ENCODE measurements at places on chromosomes 6 and 20. TPM values are rescaled to one million over a fixed set of nuclear protein-coding genes. Genes with fewer than 3 reads are reported as not detected.

DNA sequence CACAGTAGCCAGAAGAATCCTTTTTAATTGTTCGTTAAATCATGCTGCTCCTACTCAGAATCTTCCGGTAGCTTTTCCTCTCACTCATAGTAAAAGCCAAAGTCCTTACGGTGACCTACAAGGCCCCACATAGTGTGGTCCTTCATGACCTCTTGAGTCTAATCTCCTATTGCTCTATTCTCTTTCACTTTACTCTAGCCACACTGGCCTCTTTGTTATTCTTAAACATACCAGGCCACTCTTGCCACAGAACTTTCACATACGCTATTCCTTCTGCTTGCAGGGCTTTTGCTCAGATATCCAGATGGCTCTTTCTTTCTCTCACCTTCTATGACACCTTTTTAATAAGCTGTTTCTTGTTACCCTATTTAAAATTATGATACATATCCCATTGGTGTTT is 25.7 kb downstream of the ZNF391 start:
- DNase-seq = no peak

DNA sequence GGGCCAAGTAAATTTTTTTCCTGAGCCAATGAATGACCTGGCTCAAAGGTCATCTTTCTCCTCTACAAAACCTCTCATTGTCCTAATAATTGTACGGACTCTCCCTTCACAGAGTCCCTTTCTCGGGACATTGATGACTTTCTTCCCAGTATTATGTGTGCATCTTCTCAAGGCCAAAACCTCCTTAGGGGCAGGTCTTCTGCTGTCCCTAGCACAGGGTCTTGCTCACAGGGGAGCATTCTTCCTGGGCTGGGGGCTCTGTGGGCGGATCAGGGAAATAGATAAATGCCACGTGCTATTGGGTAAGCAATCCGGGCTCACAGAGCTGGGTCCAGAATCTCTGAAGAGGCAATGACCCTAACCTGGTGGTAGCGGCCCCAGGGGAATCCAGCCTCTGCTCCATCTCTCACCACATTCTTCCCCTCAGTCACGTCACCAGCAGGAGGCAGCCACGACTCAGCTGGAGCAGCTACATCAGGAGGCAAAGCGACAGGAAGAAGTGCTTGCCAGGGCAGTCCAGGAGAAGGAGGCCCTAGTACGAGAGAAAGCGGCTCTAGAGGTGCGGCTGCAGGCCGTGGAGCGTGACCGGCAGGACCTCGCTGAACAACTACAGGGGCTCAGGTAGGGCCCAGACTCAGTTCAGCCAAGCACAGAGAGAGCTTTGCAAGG is 23.5 kb downstream of the CEP250 start:
- DNase-seq = no peak

Gene SLC52A3
- 2.2 TPM for total RNA-seq

Gene IMPG1
- not detected for total RNA-seq

GRCh38 chr6:149560736-149561135 is 5.4 kb upstream of the GINM1 start:
- no peak for DNase-seq

Gene PAQR8
- 3.9 TPM for total RNA-seq

GRCh38 chr6:64733433-64733832 is 973.6 kb downstream of the EYS start:
- no peak for DNase-seq

GRCh38 chr6:124010574-124010973 is 206.9 kb downstream of the NKAIN2 start:
- DNase-seq = no peak

- no peak for DNase-seq
Measured at GRCh38 chr6:8059129-8059528, 5.1 kb downstream of the BLOC1S5 start.

Gene CABLES2
- total RNA-seq = 2.3 TPM

- peak; percentile 81 for DNase-seq
Measured at GRCh38 chr6:82781620-82782204, 283.9 kb downstream of the UBE3D start.

GRCh38 chr6:142781129-142781528 is 163.8 kb downstream of the HIVEP2 start:
- no peak for DNase-seq

Gene TMC2
- 0.22 TPM for total RNA-seq

Gene NXT1
- total RNA-seq = 18.8 TPM

- DNase-seq = peak; percentile 51
Measured at GRCh38 chr20:58145506-58146080, 82.9 kb downstream of the ANKRD60 start.

DNA sequence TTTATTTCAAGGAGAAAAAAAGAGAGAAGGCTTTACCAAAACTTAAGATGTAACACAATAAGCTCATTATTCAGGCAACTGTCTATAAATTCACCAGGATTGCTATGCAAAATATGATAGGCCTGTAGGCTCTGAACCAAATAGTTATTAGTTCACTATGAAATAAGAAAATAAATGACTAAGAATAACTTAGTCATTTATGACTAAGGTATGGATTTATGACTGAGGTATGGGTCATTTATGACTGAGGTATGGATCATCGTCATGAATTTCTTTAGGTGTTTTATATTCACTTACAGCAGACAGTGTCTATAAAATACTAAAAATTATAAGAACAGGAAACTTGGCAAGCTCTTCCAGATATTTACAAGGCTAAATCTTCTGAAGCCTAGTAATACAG is 52.1 kb upstream of the SNX9 start:
- no peak for DNase-seq

GRCh38 chr6:138857775-138858174 is 61.9 kb downstream of the ECT2L start:
- DNase-seq = no peak

Gene KIFC1
- total RNA-seq = 0.19 TPM

GRCh38 chr6:41747256-41748101 is at the start of gene PGC:
Gene PGC, minus strand, starts transcription at chr6:41747397. Its CDS starts 63 bp downstream, at chr6:41747334.
- DNase-seq = no peak

- DNase-seq = no peak
Measured at GRCh38 chr6:56770011-56770520, 127.4 kb upstream of the DST start.

- DNase-seq = no peak
Measured at GRCh38 chr6:26390531-26390930, 7.6 kb downstream of the BTN2A2 start.

Gene LINC00237
- total RNA-seq = not detected

Gene BPIFB4
- total RNA-seq = not detected

- DNase-seq = no peak
Measured at GRCh38 chr6:125966569-125966968, 10.0 kb downstream of the HINT3 start.

Gene SLC32A1
- not detected for total RNA-seq

DNA sequence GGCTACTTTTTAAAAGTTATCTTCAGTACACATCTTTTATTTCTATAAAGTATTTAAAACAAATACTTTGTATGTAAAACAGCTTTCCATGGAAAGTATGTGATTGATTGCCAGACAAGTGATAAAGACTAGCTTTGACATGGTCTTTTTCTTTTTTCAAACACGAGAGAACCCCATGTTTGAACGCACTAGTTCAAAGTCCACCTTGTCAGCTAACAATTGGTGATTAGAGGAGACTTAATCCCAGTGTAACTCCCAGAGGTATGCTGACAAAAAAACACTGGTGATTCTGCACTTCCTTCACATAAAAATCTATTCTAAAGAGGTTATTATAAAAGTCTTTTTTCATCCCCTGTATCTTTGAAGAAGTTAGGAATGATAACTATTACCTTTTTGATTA is 438.1 kb downstream of the GJA1 start:
- DNase-seq = no peak

- DNase-seq = no peak
Measured at GRCh38 chr20:2000285-2000684, 6.4 kb upstream of the PDYN start.

Gene KAT14
- 9.4 TPM for total RNA-seq

- no peak for DNase-seq
Measured at GRCh38 chr20:10668677-10669368, 5.0 kb downstream of the JAG1 start.

Gene PABPC1L
- total RNA-seq = 10.1 TPM

Gene RIMS1
- 2.1 TPM for total RNA-seq

Gene PDE7B
- total RNA-seq = 5.4 TPM

DNA sequence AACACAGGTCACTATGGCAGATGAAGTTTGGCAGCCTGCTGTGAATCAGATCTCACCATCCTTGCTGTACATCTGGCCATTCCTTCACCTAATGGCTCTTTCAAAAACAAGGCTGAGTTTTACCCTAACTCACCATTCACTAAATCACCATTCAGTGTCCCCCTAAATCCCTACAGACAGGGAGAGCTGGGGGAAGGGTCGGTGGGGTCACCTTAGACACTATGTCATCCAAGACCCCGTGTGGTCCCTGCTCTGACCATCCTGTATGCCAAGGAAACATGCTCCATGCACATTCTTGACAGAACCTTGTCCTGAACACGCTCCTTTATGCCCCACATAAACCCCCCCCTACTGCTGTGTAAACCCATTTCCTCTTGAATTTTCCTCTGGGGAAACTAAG is 31.8 kb upstream of the IL17A start:
- no peak for DNase-seq

DNA sequence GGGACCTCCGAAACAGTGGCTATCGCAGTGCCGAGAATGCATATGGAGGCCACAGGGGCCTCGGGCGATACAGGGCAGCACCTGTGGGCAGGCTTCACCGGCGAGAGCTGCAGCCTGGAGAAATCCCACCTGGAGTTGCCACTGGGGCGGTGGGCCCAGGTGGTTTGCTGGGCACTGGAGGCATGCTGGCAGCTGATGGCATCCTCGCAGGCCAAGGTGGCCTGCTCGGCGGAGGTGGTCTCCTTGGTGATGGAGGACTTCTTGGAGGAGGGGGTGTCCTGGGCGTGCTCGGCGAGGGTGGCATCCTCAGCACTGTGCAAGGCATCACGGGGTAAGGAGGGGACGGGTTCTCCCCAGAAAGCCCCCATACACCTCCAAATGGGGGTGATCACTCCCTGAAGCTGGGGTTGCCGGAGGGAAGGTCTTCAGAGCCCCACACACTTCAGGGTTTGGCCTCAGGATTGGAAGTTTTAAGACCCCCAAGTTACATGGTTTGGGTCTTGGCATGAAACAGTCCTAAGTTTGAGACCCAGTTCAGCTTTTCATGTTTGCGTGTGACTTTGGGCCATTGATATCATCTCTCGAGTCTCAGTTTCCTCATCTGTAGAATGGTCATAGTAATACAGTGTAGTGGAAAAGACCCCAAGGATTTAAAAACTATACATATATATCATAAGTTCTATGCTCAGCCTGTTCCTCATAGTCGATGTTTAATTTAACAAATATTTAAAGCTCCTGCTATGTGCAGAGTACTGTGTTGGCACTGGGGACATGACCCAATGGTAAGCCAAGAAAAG is 4.3 kb downstream of the BPIFB4 start:
- DNase-seq = no peak

DNA sequence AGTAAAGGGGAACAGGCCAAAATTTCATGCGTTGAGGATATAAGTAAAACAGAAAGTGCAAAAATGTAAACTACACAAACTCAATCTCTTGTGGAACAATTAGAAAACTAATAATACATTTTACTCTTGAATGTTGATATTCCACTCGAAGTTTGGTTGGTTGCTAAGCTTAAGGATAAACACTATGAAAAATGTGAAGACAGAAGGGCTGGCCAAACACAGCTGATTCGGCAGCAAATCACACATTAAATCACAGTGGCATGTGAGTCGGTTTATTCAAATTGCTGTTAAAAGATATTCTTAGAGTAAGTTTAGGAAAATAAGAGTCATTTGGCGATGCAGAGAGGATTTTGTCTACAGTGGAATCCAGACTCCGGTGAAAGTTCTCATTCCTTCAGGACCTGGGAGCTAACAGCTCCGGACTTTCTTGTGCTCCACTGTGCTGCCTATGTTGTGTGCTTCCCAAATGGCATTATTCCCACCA is 1.4 kb upstream of the EPM2A start:
- no peak for DNase-seq

Gene PYGB
- total RNA-seq = 121 TPM

- DNase-seq = no peak
Measured at GRCh38 chr6:96909811-96910210, 12.1 kb upstream of the NDUFAF4 start.

Gene PNLDC1
- total RNA-seq = not detected

DNA sequence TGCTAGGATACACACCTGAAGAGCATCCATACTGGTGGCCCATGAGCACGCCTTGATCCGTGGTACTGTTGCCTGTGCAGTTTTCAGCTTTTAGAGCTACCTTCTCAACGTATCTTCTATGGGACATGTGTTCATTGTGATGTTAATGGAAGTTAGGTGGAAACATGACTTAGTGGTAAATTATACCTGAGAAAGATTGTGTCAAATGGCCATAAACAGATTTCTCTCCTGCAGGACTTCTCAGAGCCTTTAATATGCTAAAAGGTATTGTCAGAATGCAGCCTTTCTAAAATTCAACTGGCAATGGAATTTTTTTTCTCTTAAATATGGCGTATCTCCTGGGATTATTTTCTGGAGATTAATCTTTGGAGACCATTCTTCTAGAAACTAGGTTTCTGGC is 148.5 kb downstream of the CDC5L start:
- no peak for DNase-seq
